ENCODE measurements at places on chromosomes 4 and X. TPM values are rescaled to one million over a fixed set of nuclear protein-coding genes. Genes with fewer than 3 reads are reported as not detected.
A peak's percentile ranks its signal among the peaks of the same experiment; 100 is the strongest.

GRCh38 chr4:113739197-113739596 is 22.3 kb downstream of the CAMK2D start:
- DNase-seq = no peak

GRCh38 chrX:49282647-49283011 is 13.0 kb downstream of the PPP1R3F start:
- no peak for DNase-seq

- DNase-seq = peak; percentile 25
These were observed 67.0 kb upstream of the RPS6KA3 start for GRCh38 chrX:20333672-20334071.

Gene CD38
- 40.3 TPM for total RNA-seq

Gene PLAC8
- total RNA-seq = 132 TPM

DNA sequence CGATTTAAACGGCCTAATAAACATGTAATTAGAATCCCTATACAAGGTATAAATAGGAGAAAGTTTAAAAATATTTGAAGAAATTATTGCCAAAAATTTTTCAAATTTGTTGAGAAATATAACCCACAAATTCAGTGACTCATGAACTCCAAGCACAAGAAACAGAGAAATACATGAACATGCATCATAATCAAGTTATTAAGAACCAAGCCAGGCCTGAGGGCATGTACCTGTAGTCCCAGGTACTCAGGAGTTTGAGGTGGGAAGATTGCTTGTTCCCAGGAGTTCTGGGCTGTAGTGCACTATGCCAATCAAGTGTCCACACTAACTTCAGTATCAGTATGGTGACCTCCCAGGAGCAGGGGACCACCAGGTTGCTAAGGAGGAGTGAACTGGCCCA is 341.9 kb downstream of the CAMK2D start:
- DNase-seq = no peak

DNA sequence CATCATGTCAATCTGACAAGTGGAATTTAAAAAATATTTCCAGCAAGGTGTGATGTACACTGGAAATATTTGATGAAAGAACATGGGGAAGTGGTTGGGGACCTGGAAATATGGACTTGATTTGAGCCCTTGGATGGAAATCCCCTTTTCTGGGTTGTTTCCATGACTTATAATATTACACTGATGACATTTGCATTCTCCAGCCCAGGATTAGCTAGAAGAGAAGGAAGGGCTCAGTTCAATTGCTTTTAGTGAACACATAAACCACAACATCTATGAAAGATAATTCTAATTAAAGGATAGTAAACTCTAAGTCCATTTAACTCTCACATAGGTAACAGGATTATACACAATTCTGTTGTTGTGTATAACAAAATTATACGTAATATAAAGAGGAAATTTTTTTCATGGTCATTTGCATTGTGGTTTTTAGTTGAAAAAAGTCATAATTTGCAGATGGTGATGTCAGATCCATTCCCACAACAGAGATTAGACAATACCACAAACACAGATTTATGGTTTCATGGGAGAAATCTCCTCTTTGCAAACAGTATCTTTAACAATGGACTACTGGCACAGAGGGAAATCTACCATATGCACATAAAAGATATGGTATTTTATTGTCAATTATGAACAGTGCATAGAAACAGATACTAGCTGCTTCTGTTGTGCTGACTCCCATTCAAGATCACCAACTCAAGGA is 126.5 kb downstream of the DKK2 start:
- no peak for DNase-seq

DNA sequence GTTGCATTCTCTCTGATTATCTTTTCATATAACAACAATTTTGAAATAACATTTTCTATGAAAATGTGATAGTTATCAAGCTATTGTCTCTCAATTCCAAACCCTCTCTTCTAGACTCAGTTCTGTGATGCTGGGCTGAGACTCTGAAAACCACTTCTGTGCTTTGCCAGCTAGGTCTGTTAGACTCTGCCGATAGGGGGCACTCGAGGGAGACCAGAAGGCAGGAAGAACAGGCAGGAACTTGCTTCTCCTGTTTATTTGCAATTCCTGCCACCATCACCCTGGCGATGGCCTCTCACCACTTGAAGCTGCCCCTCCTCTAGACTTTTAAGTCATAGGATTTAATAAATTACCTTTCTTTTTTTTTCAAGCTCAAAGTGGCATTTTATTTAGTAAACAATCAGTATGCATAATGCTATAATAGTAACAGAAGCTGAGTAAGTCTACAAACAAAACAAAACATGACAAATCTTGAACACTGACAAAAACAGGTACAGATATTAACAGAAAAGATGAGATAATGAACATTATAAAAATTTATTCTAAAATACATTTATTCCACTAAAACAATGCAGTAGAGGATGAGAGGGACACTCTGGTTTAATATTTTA is 49.7 kb downstream of the RASL11B start:
- DNase-seq = peak; percentile 57
